ENCODE measurements at places on chromosomes 3 and 15.

- DNase-seq, result no peak
Measured at GRCh38 chr3:41111011-41111410, 88.3 kb upstream of the CTNNB1 start.

- peak; percentile 27 for DNase-seq
Measured at GRCh38 chr3:44988073-44988472, 12.0 kb downstream of the EXOSC7 start.

GRCh38 chr3:177300039-177300833 lies 103.0 kb upstream of the TBL1XR1 start:
- DNase-seq, result no peak

GRCh38 chr3:37500518-37500917 lies 326.1 kb upstream of the LRRFIP2 start:
- DNase-seq, result no peak

GRCh38 chr15:89197503-89197971 lies 23.8 kb downstream of the RLBP1 start:
- DNase-seq, result no peak

GRCh38 chr3:107892955-107893624 lies 197.7 kb downstream of the CD47 start:
- DNase-seq, result no peak

- DNase-seq, result no peak
Measured at GRCh38 chr3:138200424-138200823, 13.3 kb downstream of the ARMC8 start.
